ENCODE measurements at places on chromosomes 2 and 18.

DNA sequence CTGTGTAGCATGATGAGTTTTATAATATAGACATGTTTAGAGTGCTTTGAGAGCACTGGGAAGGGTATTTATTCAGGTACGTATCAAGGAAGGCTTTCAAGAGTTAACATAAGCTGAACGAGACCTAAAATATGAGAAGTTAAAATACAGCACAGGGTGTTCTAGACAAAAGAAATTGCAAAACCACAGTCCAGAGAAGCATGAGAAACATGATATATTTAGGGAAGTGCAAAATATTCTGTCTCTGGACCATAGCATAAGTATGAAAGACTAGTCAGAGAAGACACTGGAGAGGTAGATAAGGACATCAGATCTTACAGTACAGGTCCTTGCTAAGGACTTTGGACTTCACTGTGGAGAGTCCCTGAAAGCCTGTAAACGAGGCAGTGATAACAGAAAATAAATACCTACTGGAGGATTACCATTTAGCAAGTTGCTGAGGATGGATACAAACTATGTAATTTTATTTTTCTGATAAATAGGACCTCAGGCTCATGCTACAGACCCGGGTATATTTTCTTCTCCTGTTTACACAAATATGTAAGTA, 43.7 kb downstream of the FSIP2 start:
- no peak for DNase-seq

- no peak for DNase-seq
These were observed 160.6 kb downstream of the PRKCE start for GRCh38 chr2:45812011-45812500.

- no peak for DNase-seq
These were observed 174.8 kb downstream of the UBR3 start for GRCh38 chr2:170002096-170002495.

GRCh38 chr2:176063958-176064357, 19.8 kb downstream of the EVX2 start:
- DNase-seq, result peak; percentile 29

- DNase-seq, result no peak
These were observed 703.6 kb downstream of the CPS1 start for GRCh38 chr2:211259831-211260476.

- no peak for DNase-seq
These were observed 35.0 kb upstream of the GLI2 start for GRCh38 chr2:120700659-120701058.

- DNase-seq, result no peak
These were observed 64.5 kb downstream of the TWIST2 start for GRCh38 chr2:238912228-238912915.

DNA sequence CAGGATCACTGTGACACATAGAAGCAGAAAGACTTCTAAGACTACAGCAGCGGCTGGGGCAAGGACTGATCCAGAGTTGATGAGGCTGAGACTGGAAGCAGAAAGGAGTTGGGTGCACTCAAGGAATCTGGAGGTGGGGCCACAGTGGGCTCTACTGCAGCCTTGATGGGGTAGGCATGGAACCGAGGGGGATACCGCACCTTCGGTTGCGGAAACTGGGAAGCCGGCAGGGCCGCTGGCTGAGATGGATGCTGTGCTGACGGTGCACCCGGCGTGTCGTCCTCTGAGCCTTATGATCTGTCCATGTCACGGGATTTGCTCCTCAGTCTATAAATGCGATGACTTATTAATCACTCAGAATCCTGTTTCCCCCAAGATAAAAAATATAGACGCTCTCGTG, 473.5 kb upstream of the MYT1L start:
- DNase-seq, result no peak

DNA sequence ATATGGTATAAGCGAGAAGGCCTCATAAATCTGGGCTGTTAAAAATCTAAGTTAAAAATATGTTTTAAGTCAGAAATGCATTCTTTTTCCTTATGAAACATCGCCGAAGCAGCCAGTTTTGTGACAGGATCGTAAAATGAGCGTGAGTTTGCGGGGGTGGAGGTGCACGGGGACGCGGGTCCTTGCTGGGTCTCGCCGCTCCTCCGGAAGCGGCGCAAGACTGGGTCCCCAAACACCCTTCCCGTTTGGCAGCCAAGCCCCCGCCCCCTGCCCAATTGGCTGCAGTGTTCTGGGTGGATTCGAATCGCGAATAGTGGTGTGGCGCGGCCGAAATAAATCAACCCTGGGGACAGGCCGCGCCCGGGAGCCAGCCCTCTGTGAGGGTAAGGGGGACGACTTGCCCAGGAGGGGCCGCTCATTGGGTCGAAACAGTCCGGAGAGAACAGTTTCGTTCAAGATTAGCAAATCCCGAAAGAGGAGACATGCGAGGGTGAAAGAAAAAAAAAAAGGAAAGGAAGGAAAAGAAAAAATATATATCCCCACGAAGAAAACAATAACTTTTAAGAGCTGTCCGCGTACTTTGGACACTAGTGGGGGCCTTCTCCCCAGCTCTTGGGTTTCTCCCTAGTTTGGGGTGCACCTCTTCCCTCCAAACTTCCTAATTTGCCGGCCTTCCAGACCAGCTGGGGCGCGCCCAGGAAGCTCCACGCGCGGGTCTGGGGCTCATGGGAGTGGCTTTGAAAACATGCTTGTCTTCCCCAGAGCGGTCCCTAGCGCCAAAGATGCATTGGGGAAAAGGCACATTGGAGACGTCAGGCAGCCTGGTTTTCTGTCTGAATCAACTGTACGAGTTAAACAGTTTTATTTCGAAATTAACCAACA, 3.1 kb upstream of the GATA6 start:
- DNase-seq, result no peak

DNA sequence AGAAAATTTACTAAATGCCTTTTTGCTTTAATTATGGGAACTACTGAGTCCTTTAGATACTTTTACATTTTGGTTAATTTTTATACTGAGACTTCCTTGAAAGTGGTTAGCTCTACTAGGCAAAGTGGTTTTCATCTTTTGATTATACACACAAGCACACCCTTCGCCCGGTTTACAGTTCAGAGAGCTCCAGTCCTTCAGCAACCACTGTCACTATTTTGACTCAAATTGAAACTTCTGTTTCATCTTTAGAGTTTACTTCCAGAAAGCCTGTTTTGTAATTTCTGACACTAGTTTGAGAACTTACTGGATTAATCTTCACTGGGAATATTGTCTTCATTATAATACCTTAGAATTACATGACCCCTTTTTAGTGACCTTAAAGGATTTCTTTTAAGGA, 140.3 kb upstream of the FOSL2 start:
- no peak for DNase-seq

DNA sequence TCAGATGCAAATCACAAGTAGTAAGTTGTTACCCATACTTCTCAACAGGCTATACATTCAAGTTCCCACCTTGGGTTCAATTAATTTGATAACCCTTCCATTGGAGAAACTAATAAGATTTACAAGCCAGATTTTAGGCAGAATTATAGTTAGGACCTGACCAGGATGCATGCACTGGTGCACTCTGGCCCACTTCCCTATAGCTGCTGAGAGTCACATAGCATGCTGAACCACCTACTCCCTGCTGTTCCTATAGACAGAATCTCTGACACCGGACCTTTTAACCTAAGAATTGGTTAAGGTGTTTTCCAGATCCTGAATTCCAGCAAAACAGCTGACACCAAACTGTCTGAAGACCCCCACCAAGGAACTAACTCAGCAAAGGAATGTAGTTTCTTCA, 26.2 kb downstream of the FAM210A start:
- DNase-seq, result no peak

DNA sequence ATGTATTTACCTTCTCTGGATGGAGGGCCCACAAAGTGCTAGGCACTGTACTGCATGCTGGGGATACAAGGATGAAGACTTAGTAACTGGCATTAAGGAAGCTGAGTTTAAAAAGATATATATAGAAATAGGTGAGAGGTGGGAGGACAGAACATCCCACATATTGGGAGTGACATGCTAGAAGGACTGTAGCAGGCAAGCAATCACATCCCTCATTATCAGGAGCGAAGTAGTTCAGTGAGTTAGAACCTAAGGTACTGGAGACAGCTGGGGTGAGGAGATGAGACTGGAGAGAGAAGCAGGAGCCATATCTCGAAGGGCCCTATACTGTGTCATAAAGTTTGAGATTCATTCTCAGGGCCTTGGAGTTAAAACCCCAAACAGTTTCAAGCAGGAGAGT, 10.9 kb upstream of the OSBPL1A start:
- DNase-seq, result no peak

DNA sequence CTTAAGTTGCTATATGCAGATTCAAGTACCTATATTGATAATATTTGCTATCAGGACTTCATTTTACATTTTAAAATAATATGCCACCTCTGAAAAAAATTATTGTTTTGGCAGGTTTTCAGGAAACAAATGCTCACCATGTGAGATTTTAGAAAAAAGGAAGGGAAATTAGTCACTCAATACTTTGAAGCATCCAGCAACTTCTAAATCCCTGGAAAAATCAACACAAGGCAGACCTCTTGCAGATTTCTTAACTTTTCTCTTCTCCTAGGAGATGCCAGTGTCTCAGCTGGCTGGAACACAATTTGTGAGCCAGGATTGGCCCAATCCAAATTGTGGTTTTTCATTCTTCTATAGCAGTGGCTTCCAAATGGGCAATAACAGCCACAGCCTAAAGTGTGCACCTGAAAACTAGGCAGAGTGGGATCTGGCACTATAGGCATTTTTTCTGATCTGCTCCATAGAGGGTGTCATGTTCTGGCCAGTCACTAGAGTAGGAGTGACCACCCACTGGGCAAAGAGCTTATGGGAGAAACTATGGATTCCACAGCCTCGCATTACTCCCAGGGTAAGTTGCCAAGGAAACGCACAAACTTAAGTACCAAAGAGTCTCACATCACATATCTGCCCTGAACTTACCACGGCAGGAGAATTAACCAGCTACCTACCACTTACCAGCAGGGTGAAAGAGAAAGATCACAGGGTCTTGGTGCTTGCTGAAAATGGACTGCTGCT, 28.1 kb upstream of the THOC1 start:
- DNase-seq, result no peak

GRCh38 chr18:72174972-72175649, 369.0 kb downstream of the CBLN2 start:
- DNase-seq, result no peak

GRCh38 chr2:171625006-171625405, 62.3 kb upstream of the DYNC1I2 start:
- no peak for DNase-seq

- DNase-seq, result no peak
These were observed 66.9 kb downstream of the AFF3 start for GRCh38 chr2:100075532-100075931.

- DNase-seq, result no peak
These were observed 89.4 kb downstream of the SCN3A start for GRCh38 chr2:165114346-165114939.

DNA sequence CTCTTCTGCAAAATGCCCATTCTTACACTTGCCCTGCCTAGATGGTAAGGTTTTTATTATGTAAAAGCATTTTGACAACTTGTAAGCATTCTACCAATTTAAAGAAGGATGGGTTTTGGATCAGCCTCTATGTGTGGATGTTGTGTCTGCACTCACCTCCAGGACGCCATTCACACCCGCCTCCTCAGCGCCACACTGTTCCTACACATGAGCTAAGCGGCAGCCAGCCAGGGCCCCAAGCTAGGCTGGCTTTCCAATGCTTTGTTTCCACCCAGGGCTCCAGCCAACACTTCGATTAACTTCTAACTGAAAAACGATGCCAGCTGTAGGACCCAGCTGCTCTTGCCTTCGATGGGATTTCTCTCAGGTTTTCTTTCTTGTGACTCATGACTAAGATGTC, 73.3 kb upstream of the FZD7 start:
- DNase-seq, result peak; percentile 30

GRCh38 chr2:176589825-176590440, 320.7 kb downstream of the MTX2 start:
- DNase-seq, result no peak

- no peak for DNase-seq
These were observed 6.6 kb downstream of the D2HGDH start for GRCh38 chr2:241741016-241741415.

DNA sequence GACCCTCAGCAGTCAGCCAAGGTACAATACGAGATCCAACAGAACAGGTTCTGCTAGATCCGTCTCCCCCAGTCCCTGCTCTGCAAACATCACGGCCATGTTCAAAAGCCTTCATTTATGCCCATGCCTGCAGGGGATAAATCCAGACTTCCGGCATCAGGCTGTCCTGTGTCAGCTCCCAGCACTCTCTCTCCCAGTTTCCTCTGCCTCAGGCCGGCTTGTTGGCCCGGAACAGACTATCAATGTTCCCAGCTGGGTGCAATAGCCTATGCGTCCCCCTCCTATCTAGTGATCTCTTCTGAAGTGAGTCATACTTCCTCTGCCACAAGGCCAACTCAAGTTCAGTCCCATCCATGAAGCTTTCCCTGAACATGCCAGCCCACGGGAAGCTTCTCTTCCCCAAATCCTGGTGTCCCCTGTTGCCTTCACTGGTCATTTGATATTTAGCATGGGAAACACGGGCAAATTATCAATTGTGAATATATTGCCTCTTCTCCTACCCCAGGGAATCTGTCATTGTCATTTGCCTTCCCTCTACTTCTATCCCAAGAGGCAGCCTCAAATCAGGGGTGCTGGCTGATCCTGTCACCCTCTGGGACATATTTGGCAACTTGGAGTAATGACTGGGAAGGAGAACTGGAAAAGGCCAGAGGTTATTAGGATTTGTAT, 51.1 kb downstream of the CAPN13 start:
- DNase-seq, result no peak

- DNase-seq, result no peak
These were observed 103.7 kb downstream of the APOB start for GRCh38 chr2:20939931-20940795.

DNA sequence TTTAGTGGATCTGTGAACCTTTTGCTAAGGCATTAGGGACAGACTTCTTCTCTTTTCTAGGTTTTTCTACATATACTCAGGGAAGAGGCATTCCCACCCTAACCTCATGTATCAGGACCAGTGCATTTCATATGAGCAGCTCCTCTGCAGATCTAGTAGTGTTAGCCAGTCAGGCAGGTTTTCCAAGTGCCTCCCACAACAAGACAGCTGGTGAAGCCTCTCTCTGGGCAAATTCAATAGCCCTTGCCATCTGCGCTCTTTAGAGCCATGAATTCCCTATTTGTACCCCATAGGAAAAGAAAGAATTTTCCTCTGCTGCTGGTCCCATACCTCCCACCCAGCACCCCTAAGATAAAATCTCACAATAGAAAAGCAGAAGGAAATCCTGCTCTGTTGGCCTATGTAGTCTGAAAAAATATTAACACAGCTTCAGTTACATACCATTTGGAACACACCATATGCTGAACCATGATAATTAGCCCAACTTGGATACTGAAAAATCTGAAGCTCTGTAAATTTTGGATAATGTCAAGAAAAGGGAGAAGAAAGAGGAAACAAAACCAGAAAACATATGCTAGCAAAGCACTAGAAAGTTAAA, 1354.6 kb upstream of the NRXN1 start:
- peak; percentile 95 for DNase-seq

DNA sequence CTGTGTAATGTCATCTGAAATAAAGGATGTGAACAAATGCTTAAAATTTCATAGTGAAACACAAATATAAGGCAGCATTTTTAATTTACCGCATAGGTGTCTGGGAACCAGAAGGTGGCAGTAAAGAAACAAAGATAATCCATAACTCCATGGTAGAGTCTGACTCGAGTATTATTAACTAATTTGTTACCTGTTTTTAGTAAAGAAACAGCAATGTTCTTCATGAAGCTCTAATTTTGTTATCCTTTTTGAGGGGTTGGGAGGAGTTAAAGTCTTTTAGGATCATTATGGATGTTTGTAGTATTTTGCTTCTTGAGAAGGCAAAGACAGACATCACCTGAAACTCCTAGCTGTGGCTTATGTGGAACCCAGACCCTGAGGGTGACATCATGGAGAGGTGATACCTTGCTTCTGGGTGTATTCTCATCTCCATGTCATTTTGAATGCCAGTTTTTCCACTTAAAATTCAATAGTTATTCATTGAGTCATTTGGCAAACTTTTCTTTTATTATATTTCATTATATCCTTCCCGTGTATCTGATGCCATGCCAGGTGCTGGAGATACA, 286.2 kb upstream of the EPAS1 start:
- DNase-seq, result no peak
